ENCODE measurements at places on chromosomes 13 and 19.

DNA sequence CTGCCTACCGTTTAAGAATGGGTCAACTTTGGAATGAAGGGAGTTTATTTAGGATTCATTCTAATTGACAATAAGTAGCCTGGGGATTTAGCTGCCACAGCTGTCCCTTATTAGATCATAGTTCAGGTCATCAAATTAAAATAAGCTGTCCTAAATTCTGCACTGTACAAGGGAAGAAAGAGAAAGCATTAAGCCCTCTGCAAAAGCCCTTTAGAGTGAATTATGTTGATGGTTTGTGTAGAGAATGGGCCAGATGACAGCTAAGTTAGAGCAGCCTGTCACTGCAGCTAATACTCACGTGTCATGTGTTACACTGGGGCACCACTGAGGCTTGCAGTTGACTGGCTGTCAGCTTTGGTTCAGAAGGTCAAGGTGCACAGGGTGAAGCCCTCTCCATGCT is 737.1 kb upstream of the SLC10A2 start:
- no peak for DNase-seq

DNA sequence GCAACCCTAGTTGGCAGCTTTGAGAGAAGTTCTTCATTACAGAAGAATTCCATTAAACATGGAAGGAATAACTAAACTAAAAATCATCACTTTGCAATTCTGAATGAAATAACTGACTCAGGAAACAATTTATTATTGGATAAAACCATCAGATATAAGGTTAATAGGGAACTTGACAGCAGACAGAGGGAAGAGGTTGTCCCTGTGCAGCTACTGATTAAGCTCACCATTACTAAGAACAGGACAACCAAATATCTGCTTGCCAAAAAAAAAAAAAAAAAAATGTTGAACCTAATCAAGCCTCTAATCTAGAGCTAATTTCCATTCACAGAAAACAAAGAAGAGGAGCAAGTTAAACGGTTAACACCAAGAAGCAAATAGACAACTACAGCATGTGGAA is 12.8 kb downstream of the N4BP2L2 start:
- DNase-seq, result no peak

DNA sequence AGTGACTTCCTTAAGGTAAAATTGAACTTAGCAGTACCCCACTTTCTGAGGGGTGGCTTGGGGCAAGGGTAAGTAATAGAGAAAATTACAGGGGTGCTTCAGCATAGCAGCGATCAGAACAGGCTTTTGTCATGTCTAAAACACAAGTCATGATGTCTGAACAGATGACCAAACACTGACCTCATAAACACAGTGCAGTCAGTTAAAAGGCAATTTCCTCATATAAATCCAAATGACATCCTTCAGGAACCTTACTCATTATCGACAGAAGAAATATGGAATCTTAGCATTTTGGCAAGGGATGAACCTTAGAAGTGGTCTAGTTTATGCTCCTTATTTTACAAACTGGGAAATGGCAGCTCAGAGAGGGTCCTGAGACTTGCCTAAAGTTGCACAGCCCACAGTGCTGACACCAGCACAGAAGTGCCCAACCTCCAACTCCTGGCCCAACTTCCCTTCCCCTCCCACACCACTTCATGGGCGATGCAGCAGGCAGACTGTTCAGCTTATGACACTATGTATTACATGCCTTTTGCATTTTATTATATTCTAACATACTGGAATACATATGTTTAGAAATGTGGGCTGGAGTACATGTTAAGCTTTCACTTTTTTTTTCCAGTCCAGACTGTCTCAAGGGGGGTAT is 3.6 kb downstream of the GJA3 start:
- no peak for DNase-seq

GRCh38 chr13:105147461-105147860 is 1388.0 kb downstream of the EFNB2 start:
- DNase-seq, result no peak

DNA sequence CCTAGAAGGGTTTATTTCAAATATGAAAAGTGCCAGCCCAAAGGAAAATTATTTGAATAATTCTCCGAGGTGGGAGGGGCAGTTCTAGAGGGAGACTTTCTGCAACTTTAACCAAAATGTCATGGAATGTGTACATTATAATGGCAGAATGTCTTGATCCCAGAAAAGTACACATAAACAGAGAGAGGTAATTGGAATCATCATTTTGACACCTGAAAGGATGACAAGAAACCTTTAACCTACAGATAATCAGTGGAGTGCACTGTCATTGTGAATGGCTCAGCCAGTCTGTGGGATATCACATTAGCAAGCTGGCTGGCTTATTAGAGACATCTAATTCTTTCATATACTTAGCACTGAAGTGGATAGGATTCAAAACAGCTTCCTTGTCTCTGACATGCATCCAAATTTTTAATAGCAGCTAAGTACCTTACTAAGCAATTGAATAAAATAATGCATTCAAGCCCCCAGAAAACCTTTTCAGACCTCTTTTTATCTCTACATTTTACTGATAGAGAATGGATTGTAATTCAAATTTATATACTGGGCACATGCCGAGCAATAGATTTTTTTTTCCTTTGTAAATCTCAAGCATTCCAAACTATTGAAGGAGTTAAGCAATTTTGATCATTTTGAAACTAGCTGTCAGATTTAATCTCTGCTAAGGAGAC is 468.6 kb downstream of the COG6 start:
- DNase-seq, result no peak

GRCh38 chr13:99031832-99032231 is 54.0 kb upstream of the DOCK9 start:
- no peak for DNase-seq

DNA sequence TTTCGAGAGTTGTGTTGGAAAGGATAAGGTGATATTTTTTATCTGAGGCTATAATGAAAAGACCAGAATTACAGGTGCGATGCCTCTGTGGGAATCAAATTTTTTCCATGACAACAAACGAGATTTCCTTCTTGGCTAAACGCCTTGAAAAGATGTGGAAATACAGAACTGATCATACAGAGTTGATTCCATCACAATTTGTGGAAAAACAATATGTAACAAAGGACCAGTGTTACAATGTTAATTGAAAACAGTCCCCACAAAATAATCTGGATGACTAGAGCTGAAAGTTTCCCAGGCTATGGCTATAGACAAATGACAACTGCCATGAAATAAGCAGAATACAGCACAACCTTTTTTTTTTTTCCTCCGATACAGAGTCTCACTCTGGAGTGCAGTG is 628.9 kb downstream of the DIAPH3 start:
- DNase-seq, result no peak

DNA sequence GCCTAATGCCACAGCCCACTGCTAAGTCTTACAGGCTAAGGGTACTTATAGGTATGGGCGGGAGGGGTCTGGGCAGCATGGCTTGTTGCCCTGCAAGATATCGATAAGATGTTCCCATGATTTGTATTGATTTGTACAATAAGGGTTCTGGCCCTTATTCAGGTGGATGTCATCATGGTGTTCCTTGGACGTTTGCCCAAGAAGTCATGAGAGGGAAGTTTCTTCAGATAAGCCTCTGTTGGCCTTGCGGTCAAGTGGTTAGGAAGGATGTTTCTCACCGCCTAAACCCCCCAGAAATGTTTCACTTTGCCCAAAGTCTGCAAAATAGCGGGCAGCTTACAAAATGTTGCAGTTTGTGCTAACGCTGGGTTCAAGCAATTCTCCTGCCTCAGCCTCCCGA is 7.3 kb downstream of the PARP4 start:
- no peak for DNase-seq

Measured in activated CD4-positive, alpha-beta T cell treated with anti-CD3 and anti-CD28 coated beads, Interleukin-2, amount 10 ng/mL, durations not matched to agents 7 days and 5 days (primary cell).